ENCODE measurements at places on chromosomes 1 and 21. TPM values are rescaled to one million over a fixed set of nuclear protein-coding genes. Genes with fewer than 3 reads are reported as not detected.

Gene OSBPL9
- 213 TPM for total RNA-seq

Gene KLHDC7A
- total RNA-seq = 15.7 TPM

Gene CYP2J2
- total RNA-seq = 0.16 TPM

Gene SPATA46
- not detected for total RNA-seq
